ENCODE measurements at places on chromosomes 12 and 14.
A peak's percentile ranks its signal among the peaks of the same experiment; 100 is the strongest.

- no peak for DNase-seq
Measured at GRCh38 chr14:67575684-67576083, 24.4 kb downstream of the PIGH start.

DNA sequence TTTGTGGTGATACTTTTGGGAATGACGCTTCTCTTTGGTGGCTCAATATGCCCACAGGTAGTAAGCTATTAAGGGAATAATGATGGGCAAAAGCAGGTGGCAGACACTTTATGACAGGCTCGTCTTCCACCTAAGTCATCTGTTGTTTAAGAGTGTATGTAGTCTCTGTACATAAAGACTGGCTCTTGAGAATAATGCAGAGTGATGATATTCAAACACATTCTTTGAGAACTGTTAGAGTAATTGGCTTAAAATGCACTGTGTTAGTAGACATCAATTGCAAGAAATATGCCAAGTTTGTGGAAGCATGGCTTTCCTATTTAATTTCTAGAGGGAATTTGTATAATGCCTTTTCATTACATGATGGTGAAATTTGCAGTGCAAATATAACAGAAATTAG is 694.8 kb upstream of the MIS18BP1 start:
- no peak for DNase-seq

DNA sequence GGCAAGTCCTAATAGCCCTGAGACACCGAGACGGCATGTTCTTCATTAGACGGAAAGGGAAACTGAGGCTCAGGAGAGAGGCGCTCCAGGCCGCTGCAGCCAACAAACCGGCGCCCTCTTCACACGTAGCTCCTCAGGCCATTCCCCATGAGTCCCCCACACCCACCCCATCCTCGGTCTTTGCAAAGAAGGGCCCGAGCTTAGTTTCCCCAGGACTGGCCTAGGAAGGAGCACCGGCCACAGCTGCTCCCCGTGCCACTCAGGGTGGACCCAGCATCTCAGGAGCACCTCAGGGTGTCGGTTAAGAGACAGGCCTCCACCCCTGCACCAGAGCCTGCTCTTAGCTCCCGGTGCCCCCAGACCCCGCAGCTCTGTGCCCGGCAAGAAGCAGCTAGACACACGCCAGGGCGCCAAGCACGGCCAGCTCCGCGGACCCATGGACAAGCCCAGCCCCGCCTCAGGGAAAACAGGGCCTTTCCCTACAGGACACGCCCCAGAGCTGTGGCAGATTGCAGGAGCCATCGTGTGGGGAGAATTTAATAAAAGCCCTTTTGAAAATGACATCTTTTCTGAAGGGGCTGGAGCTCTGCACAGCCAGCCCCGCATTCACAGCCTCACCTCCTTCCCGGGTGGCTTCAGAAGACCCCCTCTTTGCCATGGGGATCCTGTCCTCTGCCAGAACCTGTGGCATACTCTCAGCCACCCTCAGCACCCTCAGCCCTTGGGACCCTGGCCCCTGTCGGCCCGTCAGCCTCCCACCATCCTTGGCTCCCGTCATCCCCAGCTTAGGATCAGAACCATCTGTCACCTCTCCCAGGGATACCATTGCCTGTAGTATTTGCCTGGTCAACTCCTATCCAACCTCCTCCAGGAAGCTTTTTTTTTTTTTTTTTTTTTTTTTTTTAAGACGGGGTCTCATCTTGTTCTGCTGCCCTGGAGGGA is 59.7 kb downstream of the LGMN start:
- no peak for DNase-seq

- no peak for DNase-seq
Measured at GRCh38 chr12:50564948-50565297, 60.1 kb downstream of the DIP2B start.

GRCh38 chr14:65940056-65940735 is 527.7 kb downstream of the FUT8 start:
- no peak for DNase-seq

GRCh38 chr14:69755296-69755695 is 11.6 kb upstream of the SRSF5 start:
- DNase-seq: no peak

DNA sequence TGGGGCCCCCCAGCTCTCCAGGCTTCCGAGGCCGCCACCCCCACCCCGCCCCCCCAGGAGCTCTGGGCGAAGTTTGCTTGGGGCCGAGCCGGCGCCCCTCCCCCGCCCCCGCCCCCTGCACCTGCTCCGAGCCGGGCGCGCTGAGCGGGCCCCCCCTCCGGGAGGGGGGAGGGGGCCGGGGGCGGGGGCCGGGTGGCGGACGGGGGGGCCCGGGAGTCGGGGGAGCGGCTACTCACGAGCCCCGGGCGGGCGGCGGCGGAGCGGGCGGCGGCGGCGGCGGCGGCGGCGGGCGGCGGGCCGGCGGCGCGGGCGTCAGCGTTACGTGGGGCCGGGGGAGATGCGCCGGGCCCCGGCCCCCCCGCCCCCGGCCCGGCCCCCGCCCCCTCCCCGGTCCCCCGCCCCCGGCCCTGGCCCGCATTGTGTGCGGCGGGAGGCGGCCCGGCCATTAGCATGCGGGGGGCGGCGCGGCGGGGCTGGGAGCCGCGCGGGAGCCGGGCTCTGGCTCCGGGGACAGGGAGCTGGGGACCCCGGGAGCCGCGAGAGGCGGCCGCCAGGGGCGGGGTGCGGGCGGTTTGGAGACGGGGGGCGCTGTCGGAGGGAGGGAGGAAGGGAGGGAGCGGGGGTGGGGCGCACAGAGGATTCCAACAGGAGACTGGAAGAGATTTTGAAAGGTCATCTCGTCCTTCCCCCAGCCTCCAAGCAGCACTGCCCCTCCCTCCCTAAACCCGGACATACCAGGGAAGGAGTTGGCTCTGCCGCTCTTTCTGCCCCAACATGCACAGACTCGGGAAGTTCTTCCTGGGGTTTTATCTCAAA is at the start of gene ZNF219:
TSS of gene ZNF219 (minus strand) at position 580 of the 816 bp plus-strand sequence. CDS start 5,064 bp downstream, outside the sequence.
- DNase-seq: no peak

DNA sequence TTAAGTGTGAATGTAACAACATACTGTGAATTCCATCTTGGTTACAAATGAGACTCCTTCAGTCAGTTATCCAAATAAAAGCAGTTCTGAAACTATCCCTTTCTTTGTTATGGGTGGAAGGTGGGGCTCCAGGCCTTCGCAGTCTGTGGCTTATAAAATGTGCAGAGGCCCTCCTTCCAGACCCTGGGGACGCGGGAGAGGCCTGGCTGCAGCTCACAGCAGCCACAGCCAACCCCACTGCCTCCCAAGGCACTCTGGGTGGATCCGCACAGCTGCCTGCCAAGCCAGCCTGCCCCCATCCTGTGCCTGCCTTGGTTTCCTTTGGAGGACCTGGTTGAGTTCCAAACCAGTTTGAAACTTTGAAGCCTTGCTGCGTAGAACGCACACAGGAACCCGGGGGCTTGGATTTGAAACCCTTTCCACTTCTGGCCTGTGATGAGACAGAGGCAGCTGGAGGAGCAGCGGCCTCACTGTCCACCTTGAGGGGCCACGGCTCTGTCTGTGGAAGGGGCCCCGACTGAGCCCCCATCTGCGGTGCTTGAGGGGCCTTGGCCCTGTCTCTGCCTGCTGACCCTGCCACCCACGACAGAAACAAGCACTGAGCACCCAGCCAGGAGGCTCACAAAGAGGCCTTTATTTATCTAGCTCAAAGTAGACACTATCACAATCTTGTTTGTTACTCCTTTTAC is 30.4 kb downstream of the CCNK start:
- peak; percentile 49 for DNase-seq

GRCh38 chr14:96204151-96205058 is at the start of gene BDKRB2:
TSS of gene BDKRB2 (plus strand) at chr14:96204839. CDS start at chr14:96237108, 32,269 bp downstream.
- peak; percentile 31 for DNase-seq

DNA sequence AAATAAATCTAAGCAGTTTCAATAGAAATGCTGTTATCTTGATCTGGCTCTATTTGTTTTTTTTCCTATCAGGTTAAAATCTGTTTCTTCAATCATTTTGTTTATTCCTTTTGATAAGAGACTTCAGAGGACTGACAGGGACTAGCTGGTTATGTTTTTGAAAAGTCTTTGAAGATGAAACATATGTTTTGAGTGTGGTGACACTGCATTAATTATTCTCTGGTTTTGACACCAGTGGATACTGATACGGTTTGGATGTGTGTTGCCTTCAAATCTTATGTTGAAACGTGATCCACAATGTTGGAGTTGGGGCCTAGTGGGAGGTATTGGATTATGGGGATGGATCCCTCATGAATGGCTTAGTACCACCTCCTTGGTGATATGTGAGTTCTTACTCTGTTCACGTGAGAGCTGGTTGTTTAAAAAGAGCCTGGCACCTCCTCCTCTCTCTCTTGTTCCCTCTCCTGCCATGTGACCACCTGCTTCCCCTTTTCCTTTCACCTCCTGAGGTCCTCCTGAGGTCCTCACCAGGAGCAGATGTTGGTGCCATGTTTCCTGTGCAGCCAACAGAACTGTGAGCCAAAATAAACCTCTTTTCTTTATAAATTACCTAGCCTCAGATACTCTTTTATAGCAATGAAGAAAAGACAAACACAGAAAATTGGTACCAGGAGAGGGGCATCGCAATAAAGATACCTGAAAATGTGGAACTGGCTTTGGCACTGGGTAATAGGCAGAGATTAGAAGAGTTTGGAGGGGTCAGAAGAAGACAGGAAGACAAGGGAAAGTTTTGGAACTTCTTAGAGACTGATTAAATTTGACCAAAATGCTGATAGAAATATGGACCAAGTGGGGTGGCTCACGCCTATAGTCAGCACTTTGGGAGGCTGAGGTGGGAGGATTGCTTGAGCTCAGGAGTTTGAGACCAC is 23.0 kb downstream of the RASSF3 start:
- DNase-seq: no peak

- no peak for DNase-seq
Measured at GRCh38 chr14:101506926-101507835, 54.1 kb upstream of the DIO3 start.

DNA sequence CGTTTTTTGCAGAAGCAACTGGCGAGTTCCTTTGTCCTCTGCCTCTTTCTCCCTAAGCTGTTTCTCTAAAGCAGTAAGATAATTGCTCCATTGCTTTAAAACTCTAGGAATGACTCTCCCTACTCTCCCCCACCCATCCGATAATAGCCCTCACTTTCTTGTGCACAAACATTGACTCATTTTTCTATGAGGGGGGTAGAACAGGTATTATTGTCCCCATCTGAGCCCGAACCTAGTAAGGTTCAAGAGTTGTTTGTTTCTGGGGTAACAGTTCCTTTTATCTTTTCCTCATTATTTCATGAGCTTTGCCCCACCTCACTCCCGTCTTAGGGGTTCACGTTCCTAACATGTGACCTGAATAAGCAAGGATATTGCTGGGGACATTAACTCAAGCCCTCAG is 190.6 kb downstream of the EMP1 start:
- DNase-seq: no peak

Measured in AG04449 (cell line).